ENCODE measurements at places on chromosomes 7 and 10.
A peak's percentile ranks its signal among the peaks of the same experiment; 100 is the strongest.

DNA sequence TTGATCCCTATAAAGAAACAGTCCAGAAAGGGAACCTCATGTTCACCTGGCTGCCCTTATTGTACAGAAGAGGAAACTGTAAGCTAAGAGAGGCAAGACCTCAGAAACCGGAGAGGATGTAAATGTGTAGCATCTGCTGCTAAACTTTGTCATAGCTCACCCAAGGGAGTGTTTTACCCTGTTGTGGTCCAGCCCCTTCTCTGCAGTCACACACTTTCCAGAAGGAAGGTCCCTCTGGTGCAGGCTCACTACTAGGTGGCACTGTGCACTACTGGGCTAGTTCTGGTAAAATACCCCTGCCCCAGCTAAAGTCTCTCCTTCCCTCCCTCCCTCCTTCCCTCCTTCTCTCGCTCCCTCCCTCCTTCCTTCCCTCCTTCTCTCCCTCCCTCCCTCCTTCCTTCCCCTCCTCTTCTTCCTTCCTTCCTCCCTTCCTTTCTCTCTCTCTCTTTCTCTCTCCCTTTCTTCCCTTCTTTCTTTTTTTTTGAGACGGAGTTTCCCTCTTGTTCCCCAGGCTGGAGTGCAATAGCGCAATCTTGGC is 42.5 kb upstream of the LCOR start:
- DNase-seq, result no peak

DNA sequence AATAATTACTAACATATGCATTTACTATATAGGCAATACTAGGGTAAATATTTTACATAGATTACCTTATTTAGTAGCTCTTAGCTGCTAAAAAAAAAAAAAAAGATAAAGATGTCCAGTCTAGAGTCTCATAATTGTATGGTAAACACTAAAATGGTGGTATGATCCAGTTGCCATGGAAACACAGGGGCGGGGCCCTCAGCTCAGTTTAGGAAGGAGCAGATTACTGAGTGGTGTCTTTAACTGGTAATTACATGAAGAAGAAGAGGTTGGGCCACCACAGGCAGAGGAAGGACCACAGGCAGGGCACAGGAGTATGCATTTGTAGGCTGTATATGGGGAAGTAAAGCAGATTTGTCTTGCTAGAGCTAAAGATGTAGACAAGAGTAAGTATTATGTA is 43.7 kb downstream of the ITGB8 start:
- DNase-seq, result no peak

DNA sequence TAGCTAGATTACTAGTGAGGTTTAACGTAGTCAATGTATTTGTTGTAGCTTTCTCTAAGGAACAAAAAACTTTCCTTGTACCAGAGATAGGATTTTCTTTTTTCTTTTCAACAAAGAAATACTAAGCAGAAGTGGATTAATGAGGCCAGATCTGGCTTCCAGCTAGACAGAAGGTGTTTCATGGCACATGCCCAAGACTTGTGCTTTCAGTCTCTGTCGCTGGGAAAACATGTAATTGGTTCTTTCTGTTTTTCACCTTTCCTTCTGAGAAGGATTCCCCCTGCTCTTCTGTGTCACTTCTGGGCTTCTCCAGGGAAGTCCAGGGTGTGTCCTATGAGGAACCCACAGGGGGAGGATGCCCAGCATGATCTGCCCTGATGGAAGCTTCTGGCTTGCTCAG is 492.2 kb downstream of the CCSER2 start:
- DNase-seq, result no peak

GRCh38 chr10:113026679-113027078 is 76.6 kb downstream of the TCF7L2 start:
- DNase-seq, result no peak

GRCh38 chr7:66604198-66604597 is 24.5 kb upstream of the KCTD7 start:
- no peak for DNase-seq

DNA sequence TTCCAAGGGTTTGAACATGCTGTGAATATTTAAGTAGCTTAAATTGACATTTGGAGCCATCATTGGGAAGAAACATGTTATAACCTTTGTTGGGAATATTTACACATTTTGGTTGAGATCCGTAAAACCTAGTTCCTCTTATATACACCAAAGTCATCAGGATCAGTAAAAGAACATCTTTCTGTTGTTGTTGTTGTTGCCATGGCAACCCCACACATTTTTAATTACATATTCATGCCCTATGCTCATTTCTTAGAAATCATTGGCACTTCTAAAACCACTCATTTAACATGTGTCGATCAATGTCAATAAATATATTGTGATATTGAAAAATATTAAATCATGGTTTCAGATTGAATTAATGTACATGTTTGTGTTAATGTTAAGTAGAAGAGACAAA is 122.6 kb downstream of the POU6F2 start:
- DNase-seq, result no peak

- DNase-seq, result no peak
Measured at GRCh38 chr10:123669886-123670285, 3.7 kb downstream of the GPR26 start.

GRCh38 chr10:98134117-98134430 is 383 bp upstream of the R3HCC1L start:
- no peak for DNase-seq

GRCh38 chr10:30353851-30354250 is 4.8 kb upstream of the MTPAP start:
- no peak for DNase-seq

DNA sequence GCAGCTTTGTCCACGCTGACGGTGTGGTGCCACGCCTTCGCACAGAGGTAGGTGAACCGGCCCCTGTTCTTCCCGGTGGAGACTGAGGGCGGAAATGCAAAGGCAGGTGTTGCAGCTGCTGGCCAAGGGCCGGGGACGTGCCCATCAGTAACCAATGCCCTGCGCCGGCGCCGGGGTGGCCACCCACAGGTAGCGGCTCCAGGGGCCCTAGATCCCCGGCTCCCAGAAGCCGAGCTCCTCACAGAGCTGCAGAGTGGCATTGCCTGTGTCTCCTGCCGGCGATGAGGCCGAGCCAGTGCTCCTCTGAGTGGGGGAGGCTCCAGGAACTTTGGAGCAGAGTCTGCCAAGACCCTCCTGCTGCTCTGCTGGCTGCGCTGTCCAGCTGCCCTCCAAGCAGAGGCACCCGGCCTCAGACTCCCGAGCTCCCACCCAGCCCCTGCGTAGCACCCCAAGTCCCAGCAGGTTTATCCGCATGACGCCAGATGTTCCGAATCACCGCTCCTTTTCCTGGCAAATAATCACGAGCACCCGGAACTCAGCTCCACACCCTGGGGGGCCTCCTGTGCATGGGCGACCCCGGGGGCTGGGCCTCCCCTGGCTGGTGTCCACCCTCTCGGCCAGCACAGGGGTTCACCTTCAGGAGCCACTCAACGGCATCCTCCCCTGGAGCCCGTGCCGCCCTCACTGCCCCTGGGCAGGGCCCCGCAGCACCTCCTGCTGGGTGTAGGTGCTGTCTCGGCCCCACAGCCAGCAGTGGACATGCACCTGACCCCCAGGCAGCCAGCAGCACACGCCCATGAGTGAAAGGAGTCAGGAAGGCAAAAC is 22.1 kb downstream of the CFAP46 start:
- no peak for DNase-seq

- DNase-seq, result no peak
Measured at GRCh38 chr7:767941-768731, 41.1 kb upstream of the PRKAR1B start.

DNA sequence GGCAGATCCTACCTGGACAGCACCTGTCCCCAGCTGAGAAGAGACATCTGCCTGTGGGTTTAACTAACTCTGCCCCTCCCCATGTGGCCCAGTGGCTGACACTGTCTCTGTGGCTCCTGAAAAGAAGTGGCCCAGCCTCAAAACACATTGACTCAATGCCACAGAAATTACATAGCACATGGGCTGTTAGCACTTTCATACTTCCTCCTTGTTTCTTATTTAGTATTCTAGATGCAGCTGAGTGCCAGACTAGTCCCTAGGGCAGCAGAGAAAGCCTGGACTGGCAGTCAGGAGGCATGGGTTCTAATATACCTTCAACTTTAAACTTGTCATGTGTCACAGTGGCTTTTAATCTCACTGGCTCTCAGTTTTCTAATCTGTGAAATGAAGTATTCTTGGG is 171.0 kb downstream of the TRIL start:
- DNase-seq, result no peak

- DNase-seq, result no peak
Measured at GRCh38 chr10:8102708-8103401, 48.4 kb downstream of the GATA3 start.

DNA sequence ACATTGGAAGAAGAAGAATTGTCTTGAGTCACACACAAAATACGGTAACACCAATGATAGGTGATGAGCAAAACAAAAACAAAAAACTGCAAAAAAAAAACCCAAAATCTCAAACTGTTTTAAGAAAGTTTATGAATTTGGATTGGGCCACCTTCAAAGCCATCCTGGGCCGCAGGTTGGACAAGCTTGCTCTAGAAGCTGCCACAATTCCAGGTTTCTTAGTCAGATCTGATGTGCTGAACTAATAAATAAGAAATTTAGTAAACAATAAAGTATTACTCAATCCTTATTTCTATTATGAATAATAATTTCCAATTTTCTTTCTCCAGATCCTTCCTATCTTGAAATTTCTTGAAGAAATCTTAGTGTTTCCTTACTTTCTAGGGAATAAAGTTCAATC is 10.0 kb downstream of the WASL start:
- no peak for DNase-seq

DNA sequence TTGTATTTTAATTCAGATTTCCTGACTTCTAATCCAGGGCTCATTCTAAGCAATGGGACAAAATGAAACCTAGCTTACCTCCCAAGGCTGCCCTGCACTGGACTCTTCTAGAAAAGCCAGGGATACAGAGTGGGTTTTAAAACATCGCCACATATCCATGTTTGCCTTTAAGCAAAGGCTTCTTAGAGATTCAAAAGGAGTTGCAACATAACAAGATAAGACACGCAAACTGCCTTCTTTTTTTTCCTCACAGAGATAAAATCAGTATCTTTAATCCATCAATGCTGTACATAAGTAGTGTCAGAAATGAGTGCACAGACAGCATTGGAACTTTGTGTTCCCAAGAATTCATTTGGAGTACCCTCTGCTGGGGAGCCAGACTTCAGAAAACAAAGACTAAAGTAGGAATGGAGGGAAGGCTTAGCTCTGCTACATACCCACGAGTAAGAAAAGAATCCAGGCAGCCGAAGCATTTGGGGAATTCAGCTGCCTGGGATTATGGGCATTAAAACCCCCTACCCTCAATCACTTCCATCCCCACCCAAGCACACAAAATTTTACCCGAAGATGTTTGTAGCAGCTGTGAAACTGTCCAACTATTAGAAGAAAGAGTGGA is 427.8 kb downstream of the ARL4A start:
- no peak for DNase-seq

GRCh38 chr10:96588616-96589419 is 2.0 kb upstream of the TM9SF3 start:
- DNase-seq, result no peak

DNA sequence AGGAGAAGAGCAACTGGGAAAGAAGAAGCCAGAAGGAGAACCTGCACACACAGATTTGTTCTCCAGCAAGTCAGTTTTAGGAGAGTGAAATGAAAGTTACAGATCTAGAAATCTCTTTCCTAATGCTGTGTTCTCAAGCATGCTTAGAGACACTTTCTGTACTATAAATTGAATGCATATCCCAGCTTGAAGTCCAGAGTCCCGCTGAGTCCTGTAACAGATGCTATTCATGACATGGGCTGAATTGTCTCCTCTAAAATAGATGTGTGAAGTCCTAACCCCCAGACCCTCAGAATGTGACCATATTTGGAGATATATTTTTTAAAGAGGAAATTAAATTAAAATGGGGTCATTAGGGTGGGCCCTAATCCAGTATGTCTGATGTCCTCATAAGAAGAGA is 46.9 kb upstream of the GJD4 start:
- DNase-seq, result no peak

DNA sequence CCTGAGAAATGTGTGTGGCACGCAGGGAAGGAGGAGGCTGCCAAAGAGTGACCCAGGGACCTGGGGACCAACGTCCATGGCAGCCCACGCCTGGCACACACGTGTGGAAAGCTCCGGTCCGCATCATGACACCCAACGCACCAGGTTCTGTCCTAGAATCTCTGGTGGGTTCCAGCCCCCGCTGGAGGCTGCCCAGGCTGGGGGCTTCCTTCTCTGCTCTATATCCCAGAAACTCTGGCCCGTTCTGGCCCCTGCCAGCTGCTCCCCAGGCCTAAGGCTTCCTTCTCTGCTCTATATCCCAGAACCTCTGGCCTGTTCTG is 261.8 kb downstream of the ELFN1 start:
- no peak for DNase-seq

DNA sequence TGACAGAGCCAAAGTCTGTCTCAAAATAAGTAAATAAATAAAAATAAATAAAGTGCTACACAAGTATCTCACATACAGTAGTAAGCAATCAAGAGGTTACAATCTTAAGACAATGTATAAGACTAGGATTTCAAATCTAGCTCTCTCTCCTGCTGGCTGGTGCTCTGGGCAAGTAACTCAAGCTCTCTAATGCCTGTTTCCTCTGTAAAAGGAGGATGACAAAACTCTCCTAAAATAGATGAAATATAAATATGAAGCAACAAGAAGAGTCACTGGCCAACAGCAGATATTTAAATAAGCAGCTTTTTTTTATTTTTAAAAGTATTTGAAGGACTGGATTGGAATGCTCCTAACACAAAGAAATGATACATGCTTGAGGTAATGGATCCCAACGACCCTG is 7.2 kb downstream of the SFMBT2 start:
- DNase-seq, result no peak

- no peak for DNase-seq
Measured at GRCh38 chr7:24115661-24116060, 168.3 kb upstream of the NPY start.

GRCh38 chr10:103086261-103086660 is 106.8 kb downstream of the NT5C2 start:
- DNase-seq, result no peak

- no peak for DNase-seq
Measured at GRCh38 chr10:96267234-96267705, 4.1 kb downstream of the BLNK start.

DNA sequence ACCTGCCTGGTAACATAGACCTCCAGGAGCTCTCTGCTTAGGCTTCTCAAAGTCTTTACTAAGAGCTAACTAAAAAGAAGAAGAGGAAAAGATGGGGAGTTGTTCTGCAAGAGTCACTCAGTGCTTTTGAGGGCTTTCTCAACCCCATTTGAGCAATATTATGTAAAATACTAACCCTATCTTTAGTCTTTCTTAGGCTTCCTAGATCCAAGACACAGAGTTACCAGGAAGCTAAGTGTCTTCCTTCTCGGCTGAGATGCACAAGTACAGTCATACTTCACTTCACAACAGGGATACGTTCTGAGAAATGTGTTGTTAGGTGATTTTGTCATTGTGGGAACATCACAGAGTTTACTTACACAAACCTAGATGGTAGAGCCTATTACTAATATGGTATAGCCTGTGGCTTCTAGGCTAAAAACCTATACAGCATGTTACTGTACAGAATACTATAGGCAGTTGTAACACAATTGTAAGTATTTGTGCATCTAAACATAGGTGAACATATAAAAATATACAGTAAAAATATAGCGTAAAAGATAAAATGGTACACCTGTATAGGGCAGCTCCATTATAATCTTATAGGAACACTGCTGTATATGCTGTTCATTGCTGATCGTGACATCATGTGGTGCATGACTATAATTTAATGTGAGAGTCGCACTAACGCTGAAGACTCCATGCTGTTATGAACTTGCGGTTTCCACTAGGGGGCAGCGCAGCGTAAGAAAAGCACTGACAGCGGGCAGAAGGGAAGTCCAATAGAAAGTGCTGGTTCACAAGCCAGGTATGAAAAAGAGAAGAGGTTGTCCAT is 16.3 kb downstream of the ANKRD22 start:
- DNase-seq, result peak; percentile 80

All from urinary bladder (tissue), 4 donors.